ENCODE measurements at places on chromosomes 7 and 10. TPM values are rescaled to one million over a fixed set of nuclear protein-coding genes. Genes with fewer than 3 reads are reported as not detected.

Gene CD36
- 1.7 TPM for total RNA-seq

Gene MALRD1
- 0.27 TPM for total RNA-seq

Gene LMOD2
- not detected for total RNA-seq

Gene VIPR2
- total RNA-seq: not detected

Gene GJD4
- not detected for total RNA-seq

Gene RELN
- total RNA-seq: 5.7 TPM

Gene RNLS
- total RNA-seq: 4.4 TPM

Gene MUC12
- 1.0 TPM for total RNA-seq

Gene NACAD
- 125 TPM for total RNA-seq

Gene MYL10
- not detected for total RNA-seq

Gene NUTM2B
- 0.42 TPM for total RNA-seq

Gene DYNC1I1
- 11.0 TPM for total RNA-seq

Gene ZNF479
- not detected for total RNA-seq

Gene GNAT3
- 2.0 TPM for total RNA-seq

Gene NKX2-3
- not detected for total RNA-seq

Gene SOSTDC1
- total RNA-seq: not detected

Gene GPC2
- total RNA-seq: 530 TPM

Gene UNC5B
- total RNA-seq: 22.6 TPM

- peak overlapping the region; percentile 4 for H3K4me3 ChIP-seq
- H3K27me3 ChIP-seq: peaks cover 7% of the 10 kb centered on the region
- peak overlapping the region; percentile 23 for H3K27ac ChIP-seq
- peaks cover 29% of the 10 kb centered on the region for H3K4me1 ChIP-seq
- peaks cover 21% of the 10 kb centered on the region for H3K36me3 ChIP-seq
Observed at GRCh38 chr10:48287417-48288391, 13.2 kb upstream of the FRMPD2 start.

GRCh38 chr10:124849111-124849773 lies 47.6 kb downstream of the ABRAXAS2 start:
- H3K4me3 ChIP-seq: no peak overlapping the region
- H3K36me3 ChIP-seq: no peaks in the 10 kb centered on the region
- H3K4me1 ChIP-seq: no peaks in the 10 kb centered on the region

DNA sequence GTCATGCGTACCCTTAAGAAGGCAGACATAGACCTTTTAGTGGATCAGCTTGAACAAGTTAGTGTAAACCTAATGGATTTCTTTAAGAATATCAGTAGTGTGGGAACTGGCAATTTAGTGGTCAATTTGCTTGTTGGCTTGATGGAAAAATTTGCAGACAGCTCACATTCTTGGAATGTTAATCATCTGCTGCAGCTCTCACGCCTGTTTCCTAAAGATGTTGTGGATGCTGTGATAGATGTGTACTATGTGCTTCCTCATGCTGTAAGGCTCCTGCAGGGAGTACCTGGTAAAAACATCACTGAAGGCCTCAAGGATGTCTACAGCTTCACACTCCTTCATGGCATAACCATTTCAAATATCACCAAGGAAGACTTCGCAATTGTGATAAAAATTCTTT lies 103.4 kb downstream of the ABCA13 start:
- H3K27ac ChIP-seq: no peak overlapping the region
- no peaks in the 10 kb centered on the region for H3K36me3 ChIP-seq
- no peaks in the 10 kb centered on the region for H3K27me3 ChIP-seq
- no peaks in the 10 kb centered on the region for H3K4me1 ChIP-seq
- DNase-seq: no peak

DNA sequence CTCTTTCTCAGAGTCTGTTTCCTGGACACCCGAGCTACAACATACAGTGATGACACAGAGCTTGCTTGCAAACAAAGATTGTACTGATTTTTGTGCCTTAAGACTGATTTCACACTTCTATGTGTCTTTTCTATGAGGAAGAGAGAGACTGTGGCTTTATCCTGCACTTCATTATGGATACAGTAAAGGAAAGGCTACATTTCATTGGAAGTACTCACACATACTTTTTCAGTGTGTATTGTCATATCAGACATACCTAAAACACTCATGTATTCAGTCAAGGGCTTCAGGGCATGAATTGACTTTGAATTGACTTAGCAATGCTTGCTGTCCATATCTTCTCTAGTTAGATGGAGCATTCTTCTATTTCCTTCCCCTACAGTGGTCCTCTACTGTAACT lies 135.5 kb upstream of the IMMP2L start:
- no peak for DNase-seq
- no peaks in the 10 kb centered on the region for H3K36me3 ChIP-seq
- H3K4me1 ChIP-seq: peaks cover 2% of the 10 kb centered on the region
- H3K27ac ChIP-seq: no peak overlapping the region

- DNase-seq: no peak
- no peaks in the 10 kb centered on the region for H3K4me1 ChIP-seq
- H3K27ac ChIP-seq: no peak overlapping the region
Observed at GRCh38 chr10:131586958-131587357, 275.4 kb upstream of the TCERG1L start.

DNA sequence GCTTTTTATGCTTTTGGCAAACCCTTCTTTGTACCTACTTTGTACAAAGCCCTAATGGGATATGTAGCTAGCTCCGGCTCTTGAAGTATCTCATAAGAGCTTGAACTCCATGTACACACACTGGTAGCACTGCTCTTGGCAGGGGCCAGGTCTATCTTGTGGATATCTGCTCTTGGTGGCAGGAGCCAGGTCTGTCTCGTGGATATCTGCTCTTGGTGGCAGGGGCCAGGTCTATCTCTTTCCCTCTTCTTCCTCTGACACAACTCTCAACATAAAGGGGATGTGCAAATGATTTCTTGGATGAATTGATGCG lies 91.9 kb downstream of the WNT2 start:
- peaks cover 31% of the 10 kb centered on the region for H3K36me3 ChIP-seq
- H3K27me3 ChIP-seq: peaks cover 7% of the 10 kb centered on the region
- DNase-seq: no peak
- peaks cover 18% of the 10 kb centered on the region for H3K4me1 ChIP-seq

- H3K27ac ChIP-seq: no peak overlapping the region
- peaks cover 2% of the 10 kb centered on the region for H3K27me3 ChIP-seq
- H3K36me3 ChIP-seq: peaks cover 7% of the 10 kb centered on the region
- no peak overlapping the region for H3K4me3 ChIP-seq
Observed at GRCh38 chr7:106915873-106916272, 50.8 kb downstream of the PIK3CG start.

- no peak overlapping the region for H3K27ac ChIP-seq
- H3K27me3 ChIP-seq: peaks cover 4% of the 10 kb centered on the region
- no peak overlapping the region for H3K4me3 ChIP-seq
- peak; percentile 75 for DNase-seq
- H3K4me1 ChIP-seq: peaks cover 15% of the 10 kb centered on the region
Observed at GRCh38 chr7:33886149-33886623, 19.2 kb upstream of the BMPER start.

- H3K4me1 ChIP-seq: peaks cover 15% of the 10 kb centered on the region
- H3K27ac ChIP-seq: no peak overlapping the region
- no peak overlapping the region for H3K4me3 ChIP-seq
- DNase-seq: no peak
- peaks cover 2% of the 10 kb centered on the region for H3K27me3 ChIP-seq
Observed at GRCh38 chr10:27710014-27710413, 35.6 kb downstream of the MKX start.

GRCh38 chr7:50189371-50189770 lies 96.3 kb upstream of the ZPBP start:
- no peaks in the 10 kb centered on the region for H3K36me3 ChIP-seq
- no peaks in the 10 kb centered on the region for H3K4me1 ChIP-seq
- H3K27ac ChIP-seq: no peak overlapping the region
- no peak overlapping the region for H3K4me3 ChIP-seq
- no peaks in the 10 kb centered on the region for H3K27me3 ChIP-seq

GRCh38 chr10:129887986-129888783 lies 75.9 kb downstream of the EBF3 start:
- H3K27me3 ChIP-seq: peaks cover 57% of the 10 kb centered on the region
- H3K27ac ChIP-seq: peak overlapping the region; percentile 97
- H3K36me3 ChIP-seq: peaks cover 6% of the 10 kb centered on the region
- peak overlapping the region; percentile 81 for H3K4me3 ChIP-seq

GRCh38 chr10:68332259-68333057 lies at the start of gene PBLD:
Gene PBLD, minus strand, starts transcription at chr10:68332928. Its CDS starts 26,084 bp downstream, at chr10:68306844.
- H3K4me3 ChIP-seq: peak within 1 kb of the TSS; percentile 96
- peaks cover 5% of the 10 kb centered on the region for H3K36me3 ChIP-seq
- H3K27ac ChIP-seq: peak within 1 kb of the TSS; percentile 100
- peaks cover 40% of the 10 kb centered on the region for H3K4me1 ChIP-seq
- peaks cover 20% of the 10 kb centered on the region for H3K27me3 ChIP-seq
- DNase-seq: peak; percentile 83

DNA sequence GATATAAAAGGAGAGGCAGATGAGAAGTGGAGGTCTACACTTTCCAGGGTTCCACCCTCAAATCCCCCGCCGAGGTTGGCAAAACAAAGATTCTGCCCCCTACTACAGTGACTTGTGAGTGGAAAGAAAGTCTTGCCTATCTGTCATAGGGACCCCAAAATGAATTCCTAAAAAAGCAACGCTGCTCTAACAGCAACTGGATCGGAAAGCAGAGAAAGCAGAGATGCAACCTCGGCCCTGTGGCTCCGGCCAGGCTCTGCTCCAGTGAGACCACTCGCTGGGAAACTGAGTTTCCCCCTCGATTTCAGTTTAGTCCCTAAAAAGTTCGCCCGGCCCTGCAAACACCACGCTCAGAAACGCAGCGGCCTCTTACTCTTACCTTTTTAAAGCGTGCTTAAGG lies 297.9 kb upstream of the NFE2L3 start:
- peaks cover 5% of the 10 kb centered on the region for H3K27me3 ChIP-seq
- H3K4me1 ChIP-seq: peaks cover 39% of the 10 kb centered on the region
- peak overlapping the region; percentile 4 for H3K4me3 ChIP-seq
- peak overlapping the region; percentile 73 for H3K27ac ChIP-seq

DNA sequence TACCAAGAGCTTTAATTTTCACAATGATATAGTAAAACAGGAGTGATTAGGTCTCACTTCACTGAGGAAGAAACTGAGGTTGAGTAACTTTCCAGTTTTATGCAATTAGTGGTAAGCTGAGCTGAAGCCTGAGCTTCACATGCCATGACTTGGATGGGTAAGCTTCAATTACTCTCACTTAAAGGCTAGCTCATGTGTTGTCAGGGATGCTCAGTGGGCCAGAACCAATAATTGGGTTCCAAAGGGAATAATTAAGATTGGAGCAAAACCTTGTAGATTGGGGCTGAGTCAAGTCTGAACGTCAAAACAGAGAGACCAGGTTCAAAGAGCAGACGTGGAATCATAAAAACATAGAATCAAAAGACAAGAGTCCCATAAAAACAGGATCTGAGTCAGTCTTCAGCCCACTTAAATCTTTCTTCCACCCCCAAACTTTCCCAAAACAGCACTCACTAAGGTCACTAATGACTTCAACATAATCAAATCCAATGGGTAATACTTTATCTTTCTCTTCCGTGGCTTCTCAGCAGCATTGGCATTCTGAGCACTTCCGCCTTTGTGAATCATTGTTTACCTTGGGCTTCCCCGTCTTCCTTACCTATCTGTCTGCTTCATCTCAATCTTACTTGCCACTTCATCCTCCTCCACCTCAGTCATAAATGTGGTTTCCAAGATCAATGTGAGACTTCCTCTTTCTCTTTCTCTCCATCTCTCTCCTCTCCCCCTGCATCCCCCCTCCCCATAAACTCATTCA lies 23.0 kb upstream of the EGFR start:
- H3K36me3 ChIP-seq: no peaks in the 10 kb centered on the region
- H3K27ac ChIP-seq: no peak overlapping the region
- DNase-seq: no peak
- no peaks in the 10 kb centered on the region for H3K4me1 ChIP-seq
- no peak overlapping the region for H3K4me3 ChIP-seq

GRCh38 chr10:102743078-102743587 lies 615 bp upstream of the WBP1L start:
- peak overlapping the region; percentile 31 for H3K27ac ChIP-seq
- no peak for DNase-seq
- H3K4me3 ChIP-seq: peak overlapping the region; percentile 98

- DNase-seq: no peak
- no peak overlapping the region for H3K27ac ChIP-seq
- peaks cover 2% of the 10 kb centered on the region for H3K27me3 ChIP-seq
Observed at GRCh38 chr10:129800796-129801340, 163.2 kb downstream of the EBF3 start.

- H3K36me3 ChIP-seq: no peaks in the 10 kb centered on the region
- H3K4me1 ChIP-seq: peaks cover 3% of the 10 kb centered on the region
- H3K27ac ChIP-seq: no peak overlapping the region
- DNase-seq: no peak
- no peak overlapping the region for H3K4me3 ChIP-seq
- no peaks in the 10 kb centered on the region for H3K27me3 ChIP-seq
Observed at GRCh38 chr10:53719658-53720057, 947.1 kb upstream of the MBL2 start.

- no peaks in the 10 kb centered on the region for H3K27me3 ChIP-seq
- H3K27ac ChIP-seq: peak overlapping the region; percentile 44
- H3K36me3 ChIP-seq: no peaks in the 10 kb centered on the region
- DNase-seq: no peak
- peaks cover 19% of the 10 kb centered on the region for H3K4me1 ChIP-seq
Observed at GRCh38 chr10:124946945-124947344, 5.0 kb downstream of the ZRANB1 start.

Data from glutamatergic neuron (in vitro differentiated cells).